ENCODE measurements at places on chromosomes 6 and 20.

- peak; percentile 55 for DNase-seq
These were observed 257.7 kb upstream of the GJE1 start for GRCh38 chr6:141874930-141875602.

GRCh38 chr20:64142590-64142989, 21.7 kb upstream of the MYT1 start:
- DNase-seq, result no peak

DNA sequence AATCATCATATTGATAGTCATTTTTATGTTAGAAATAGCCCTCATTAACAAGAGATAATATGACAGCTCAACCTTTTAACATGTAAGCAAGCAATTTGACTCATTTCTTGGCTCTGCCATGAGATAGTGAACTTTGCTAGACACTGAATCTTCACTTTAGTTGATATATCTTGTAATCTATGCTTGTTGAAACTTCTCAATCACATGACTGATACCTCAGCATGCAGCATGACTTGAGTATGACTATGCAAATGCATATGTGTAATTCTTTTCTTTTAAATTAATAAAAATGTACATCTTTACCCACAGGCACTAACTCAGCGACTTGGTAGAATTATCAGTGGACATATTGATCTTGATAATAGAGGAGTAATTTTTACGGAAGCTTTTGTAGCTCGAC, 6.6 kb downstream of the UFL1 start:
- no peak for DNase-seq

DNA sequence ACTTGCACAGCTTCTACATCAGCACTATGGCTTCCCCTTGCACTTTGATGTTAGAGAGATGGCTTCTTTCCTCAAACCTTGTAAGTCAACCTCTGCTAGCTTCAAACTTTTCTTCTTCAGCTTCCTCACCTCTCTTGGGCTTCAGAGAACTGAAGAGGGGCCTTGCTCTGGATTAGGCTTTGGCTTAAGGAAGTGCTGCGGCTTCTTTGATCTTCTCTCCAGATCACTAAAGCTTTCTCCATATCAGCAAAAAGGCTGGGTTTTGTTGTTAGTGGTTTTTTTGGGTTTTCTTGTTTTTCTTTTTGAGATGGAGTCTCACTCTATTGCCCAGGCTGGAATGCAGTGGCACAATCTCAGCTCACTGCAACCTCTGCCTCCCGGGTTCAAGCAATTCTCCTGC, 24.0 kb downstream of the CDK5RAP1 start:
- DNase-seq, result no peak

DNA sequence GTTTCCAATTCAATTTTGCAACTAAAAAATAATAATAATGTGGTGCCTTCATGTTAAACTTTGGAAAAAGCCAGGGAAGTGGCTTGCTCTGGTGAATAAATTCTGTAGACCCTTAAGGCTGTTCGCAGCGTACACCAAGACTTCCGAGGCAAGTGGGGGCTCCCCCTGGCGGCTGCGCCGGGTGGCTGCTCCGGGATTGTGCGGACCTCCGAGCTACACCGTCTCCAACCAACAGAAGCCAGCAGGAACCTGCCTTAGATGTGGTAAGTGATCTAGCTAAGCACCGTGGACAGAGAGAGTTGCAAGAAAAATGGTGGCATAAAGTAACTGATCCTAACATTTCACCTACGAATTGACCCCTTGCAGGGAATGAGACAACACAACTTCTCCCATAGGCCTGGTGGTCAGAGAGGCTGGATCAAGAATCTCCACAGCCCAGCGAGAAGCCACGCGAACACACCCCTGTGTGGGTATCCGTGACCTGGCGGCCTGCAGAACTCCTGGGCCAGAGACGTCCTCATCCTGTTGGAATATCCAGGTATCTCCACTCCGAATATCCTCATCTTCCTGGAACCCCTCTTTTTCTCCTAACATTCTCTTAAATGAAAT, 69.6 kb downstream of the TBXT start:
- peak; percentile 5 for DNase-seq

DNA sequence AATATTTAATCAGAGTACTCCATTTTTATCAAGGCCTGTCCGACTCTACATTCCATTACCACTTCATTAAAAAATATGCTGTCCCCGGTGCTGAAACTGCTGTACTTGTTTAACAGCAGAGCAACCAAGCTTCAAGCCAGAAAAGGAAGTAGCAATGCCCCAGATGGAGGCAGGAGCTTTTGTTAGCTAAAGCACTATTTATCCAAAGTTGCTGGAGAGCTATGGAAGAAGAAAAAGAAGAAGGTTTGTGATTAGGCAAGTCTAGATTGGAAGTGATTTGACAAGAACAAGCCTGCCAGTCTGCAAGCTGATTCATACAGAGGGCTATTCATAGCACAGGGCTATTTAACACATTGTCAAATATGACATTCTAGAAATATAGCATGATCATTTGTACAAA, 160.9 kb upstream of the SPTLC3 start:
- DNase-seq, result peak; percentile 8

DNA sequence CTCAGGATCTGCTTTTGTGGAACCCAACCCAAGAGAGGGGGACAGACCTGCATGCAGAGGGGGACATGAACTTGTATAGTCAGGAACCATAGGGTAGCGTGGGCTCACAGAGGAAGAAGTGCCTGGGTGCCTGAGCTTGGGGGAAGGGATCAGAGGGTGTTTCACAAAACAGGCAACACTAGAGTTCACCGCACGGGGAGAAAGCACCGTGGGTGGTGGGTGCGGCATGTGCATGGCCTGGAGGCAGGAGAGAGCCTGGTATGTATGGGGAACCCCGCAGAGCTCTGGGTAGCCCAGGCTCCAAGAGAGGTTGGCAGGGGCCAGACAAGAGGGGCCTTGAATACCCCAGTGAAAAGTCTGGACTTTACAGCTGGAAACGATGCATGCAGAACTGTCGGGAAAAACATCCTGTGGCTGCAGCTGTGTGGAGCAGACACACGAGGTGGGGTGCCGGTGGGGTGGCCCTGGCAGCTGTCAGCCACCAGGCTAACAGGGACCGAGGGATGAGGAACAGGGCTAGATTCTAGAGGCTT, 6.7 kb upstream of the EMILIN3 start:
- no peak for DNase-seq

GRCh38 chr6:13667655-13668054, 44.0 kb downstream of the RANBP9 start:
- no peak for DNase-seq

DNA sequence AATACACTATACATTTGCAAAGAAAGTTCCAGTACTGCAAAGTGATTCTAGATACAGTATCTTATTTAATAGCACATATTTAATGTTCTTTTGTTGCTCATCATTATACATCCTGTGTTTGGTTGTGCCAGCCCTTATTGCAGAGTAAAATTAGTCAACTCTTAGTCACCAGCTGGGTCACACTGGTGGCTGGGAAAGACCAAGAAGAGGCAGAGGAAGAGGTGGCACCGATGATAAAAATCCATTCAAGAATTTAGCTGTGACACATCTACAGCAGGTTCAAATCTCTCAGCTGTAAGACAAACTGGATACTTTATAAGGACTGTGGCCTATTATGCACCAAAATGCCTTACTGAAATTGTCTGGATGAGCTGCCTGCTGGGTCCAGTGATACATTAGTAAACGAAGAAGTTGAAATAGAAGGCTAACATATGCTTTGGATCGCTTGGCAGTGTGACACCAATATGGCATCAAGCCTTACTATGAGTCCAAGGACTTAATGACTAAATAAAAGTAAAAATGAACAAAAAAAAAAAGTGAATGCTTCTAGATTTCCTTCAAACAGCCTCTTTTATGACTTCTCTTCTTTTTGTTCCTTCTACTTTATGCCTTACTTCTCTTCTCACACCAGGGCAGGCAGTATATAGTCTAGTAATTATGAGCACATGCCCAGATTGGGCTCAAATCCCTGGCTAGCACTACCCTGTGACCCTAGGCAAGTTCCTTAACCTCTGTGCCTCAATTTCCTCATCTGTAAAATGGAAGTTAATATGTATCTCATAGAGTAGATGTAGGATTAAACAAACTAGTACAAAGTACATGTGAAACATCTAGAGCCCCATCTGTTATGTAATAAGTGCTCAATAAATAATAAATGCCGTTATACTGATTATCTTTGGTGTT, 29.4 kb upstream of the RNF8 start:
- DNase-seq, result peak; percentile 25

DNA sequence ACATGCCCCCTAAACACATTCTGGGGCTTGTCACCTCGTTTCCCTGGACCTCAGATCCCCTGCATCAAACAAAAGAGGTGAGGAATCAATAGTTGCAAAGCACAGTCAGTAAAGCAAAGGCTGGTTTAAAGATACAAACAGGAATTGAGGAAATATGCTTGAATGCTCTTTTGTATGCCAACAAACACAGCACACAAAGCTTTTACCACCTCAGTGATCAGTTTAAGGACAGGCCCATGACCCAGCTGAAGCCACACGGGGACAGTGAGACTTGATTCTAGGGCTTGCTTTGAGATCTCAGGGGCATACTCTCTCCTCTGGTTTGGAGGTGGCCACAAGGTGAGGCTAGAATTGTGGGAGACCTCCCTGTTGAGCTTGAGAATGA, 182.9 kb upstream of the CST7 start:
- DNase-seq, result no peak

- DNase-seq, result no peak
These were observed 20.5 kb upstream of the MYLIP start for GRCh38 chr6:16108419-16108818.
